ENCODE measurements at places on chromosomes 1 and 21.

DNA sequence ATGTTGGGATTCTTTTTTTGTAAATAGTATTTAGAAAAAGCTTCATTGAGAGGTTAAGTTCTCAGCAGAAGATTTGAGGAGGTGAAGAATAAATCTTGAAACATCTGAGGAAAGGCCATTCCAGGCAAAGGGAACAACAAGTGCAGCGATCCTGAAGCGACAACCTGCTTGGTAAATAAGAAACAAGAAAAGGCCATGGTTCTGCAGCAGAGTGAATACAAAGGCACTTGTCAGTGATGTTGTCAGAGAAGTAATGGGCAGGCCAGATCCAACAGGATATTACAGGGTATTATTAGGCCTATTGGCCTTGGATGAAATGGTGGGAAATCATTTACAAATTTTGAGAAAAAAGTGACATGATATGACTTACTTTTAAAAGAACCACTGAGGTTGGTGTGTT lies 960.0 kb downstream of the PLA2G4A start:
- DNase-seq: no peak

DNA sequence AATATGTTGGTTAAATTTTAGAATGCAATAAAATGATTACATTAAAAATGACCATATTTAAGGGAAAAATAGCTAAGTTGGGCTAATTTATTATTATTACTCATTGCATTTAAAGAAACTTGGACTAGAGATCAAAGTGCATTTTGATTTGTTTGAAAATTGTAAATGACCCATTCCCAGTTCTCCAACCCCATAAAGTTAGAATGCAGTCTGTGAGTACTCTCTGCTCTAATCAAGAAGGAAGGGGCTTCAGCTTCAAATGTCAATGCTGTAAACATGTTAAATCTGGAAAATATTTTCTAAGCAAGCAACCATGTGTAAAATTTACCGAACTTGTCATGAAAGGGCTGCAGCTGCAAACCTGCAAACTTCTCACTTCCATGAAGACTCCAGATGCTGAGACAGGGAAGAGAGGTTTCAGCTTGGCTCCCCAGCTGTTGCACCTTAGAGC lies 232.7 kb downstream of the TTLL7 start:
- no peak for DNase-seq

DNA sequence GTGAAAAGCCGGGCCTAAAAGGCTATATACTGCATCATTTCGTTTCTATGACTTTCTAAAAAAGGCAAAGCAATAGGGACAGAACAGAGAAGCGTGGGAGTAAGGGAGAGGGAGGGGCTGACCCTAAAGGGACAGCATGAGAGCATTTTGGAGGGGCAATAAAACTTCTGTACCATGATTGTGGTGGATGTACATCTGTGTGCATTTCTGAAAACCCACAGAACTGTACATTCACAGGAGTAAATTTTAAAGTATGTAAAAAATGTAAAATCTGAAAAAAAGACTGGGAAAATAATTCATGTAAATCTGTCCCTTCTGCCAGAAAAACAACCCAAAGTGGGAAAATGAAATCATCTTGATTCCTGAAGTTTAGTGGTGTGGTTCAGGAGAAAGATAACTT lies 235.4 kb downstream of the CENPF start:
- peak; percentile 40 for DNase-seq

DNA sequence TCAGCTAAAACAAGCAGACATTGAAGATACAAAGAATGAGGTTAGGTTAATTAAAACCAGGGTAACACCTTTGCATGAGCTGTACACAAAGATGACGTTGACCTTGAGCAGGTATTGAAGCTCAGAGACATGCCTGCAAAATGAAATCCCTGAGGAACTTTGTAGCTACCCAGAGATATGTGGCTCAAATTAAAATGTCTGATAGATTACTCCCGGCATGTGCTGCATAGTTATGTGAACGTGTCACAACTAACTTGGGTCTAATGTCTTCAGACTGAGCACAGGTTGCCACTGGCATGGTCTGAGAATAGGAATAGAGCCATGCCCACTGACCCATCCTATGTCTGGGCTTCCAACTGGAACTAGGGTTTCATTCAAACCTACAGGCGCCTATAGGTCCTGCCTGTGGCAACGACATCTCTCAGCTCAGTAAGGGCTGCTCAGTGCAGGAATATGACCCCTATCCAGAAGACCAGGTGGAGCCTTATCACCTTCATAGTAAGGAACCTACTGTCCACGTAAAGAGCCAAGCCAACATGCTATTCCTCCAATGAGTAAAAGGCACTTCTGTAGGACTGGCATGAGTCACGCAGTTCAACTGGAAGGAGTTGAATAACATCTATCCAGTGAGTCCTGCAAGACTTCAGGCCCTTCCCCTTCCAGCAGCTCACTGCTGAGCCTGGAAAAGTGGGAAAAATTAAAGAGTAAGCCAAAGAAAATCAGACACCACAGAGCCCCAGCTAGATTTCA lies 60.7 kb downstream of the PRKAB2 start:
- DNase-seq: no peak

DNA sequence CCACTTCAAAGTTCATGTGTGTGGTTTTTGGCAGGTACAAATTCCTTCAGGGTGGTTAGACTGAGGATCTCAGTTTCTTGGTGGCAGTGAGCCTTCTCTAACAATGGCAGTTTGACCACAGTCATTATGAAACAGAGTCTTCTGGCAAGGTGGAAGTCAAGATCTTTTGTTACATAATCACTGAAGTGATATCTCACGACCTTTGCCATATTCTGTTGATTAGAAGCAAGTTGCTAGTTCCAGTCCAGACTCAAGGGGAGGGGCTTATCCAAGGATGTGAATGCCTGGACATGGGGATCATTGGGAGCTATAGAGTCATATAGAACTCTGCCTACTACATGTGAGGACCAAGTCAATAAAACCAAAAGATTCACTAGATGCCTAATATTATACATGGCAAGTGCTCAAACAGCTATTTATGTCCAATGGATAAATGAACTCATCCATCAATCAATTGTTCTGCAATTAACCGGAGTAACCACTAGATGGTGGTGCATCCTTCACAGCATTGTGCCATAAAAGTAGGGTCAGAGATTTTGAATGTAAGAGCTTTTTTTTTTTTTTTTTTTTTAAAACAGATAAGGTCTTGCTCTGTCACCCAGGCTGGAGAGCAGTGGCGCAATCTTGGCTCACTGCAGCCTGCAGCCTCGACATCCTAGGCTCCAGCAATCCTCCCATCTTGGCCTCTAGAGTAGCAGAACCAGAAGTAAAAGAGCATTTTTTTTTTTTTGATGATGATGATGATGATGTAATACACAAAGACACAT lies 131.9 kb downstream of the CRB1 start:
- DNase-seq: peak; percentile 68
